ENCODE measurements at places on chromosomes 6 and 20. TPM values are rescaled to one million over a fixed set of nuclear protein-coding genes. Genes with fewer than 3 reads are reported as not detected.

The TSPYL4 gene
- total RNA-seq = 3.3 TPM

The FAM83C gene
- not detected for total RNA-seq

The MARCKS gene
- 74.0 TPM for total RNA-seq

DNA sequence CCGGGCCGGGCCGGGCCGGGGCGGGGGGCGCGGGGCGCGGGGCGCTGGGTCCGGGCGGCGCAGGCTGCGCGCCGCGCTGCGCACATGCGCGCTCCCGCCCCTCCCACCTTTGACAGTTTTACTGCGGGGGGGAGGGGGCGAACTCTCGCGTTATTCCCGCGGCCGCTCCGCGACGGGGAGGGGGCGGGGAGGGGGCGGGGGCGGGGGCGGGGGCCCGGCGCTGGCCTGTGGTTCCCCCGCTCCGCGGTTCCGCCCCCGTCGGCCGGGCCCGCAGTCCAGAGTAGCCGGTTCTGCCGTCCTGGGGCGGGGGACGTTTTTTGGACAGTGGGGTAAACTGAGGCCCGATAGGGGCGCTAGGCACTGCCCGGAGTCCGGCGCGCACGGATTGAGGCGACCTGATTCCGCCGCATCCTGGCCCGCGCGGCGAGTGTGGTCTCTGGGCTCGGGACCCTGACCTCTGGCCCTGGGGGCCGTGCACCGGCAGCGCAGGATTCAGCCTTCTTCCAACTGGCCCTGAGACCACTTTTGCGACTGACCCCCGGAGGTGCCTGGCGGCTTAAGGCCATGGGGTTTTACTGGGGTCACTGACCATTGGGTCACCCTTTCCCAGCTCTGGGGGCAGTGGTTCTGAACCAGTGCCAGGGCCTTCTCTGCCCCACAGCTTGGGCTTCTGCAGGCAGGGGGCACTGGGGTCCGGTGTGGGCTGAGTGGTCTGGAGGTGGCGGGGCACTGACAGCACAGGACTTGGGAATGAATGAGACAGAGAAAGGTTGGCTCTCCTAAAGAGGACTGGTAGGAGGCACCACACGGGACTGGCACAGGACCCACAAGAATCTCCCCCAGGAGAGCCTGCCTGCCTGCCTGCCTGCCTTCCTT, at the start of gene ZNF512B:
TSS of gene ZNF512B (minus strand) at position 93 of the 876 bp plus-strand sequence. CDS start 1,980 bp downstream, outside the sequence.
- DNase-seq = no peak

DNA sequence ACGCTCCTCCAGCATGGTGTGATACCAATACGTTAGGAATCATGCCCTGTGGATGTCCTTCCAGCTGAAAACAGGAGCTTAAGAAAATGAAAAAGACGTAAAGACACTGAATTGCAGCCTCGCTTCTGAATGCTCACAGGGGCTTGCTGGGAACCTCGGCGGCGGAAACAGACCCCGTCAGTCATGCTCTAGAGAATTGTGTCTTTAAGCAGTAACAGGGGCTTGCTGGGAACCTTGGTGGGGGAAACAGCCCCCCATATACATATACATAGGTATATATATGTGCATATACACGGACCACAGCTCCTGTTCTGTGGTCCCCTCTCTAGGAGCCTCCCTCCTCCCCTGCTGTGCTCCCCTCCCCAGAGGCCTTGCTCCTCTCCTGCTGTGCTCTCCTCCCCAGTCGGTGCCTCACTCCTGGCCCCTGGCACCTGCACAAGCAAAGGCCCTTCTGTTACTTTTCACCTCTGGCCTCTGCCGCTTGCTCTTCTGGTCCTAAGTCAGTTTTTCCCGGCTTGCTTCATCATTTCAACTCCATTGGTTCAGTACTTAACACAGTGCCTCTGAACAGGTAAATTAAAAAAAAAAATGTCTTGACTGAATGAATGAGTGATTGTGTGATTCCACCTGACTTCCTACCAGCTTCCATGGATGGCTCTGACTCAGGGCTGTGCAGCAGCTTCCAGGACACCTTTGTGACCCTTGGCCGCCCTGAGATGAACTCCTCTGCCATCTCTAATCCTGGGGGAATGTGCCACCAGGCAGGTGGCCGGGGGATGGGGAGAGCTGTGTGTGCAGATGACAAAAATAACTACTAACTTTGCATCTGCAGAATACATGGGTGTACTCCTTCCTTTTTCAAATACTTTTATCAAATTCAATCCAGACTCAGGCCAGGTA, 246.1 kb downstream of the SMOC2 start:
- no peak for DNase-seq

DNA sequence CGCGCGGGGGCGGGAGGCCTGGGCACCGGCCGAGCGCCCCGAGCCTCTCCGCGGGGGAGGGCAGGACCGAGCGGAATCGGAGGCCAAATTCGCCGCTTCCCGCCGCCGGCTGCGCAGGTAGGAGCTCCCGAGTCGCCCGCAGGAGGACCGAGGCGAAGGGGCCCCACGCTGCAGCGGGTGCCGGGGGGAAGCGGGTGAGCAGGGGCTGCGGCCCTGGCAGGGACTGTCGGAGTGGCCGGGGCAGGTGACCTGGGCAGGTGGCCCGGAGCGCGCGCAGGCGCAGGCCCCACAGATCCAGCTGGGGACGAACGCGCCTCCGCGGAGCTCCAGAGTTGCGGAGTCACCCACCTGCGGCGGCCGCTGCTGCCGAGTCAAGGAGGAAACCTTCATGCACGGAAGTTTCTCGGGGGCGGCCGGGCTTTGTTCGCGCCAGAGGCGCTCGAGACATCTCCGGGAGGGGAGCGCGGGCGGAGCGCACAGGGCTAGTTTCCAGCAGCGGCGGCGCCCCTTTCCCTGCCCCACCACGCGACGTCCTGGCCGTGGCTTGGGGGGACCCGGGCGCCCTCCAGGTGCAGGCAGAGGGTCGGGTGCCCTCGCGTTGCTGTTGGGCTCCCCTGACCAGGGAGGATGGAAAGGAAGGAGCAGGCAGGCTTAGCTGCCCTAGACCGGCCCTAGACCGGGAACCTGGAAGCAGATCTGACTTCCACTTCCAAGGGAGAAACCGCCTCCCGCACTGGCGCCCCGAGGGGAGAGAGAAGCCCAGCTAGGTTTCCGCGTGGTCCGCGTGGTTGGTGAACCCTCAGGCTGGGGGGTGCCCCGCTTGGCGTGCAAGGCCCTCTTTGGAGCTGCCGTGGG, 590 bp downstream of the SLCO4A1 start:
- DNase-seq = no peak

GRCh38 chr6:170554796-170555137, 598 bp downstream of the TBP start:
- DNase-seq = no peak

DNA sequence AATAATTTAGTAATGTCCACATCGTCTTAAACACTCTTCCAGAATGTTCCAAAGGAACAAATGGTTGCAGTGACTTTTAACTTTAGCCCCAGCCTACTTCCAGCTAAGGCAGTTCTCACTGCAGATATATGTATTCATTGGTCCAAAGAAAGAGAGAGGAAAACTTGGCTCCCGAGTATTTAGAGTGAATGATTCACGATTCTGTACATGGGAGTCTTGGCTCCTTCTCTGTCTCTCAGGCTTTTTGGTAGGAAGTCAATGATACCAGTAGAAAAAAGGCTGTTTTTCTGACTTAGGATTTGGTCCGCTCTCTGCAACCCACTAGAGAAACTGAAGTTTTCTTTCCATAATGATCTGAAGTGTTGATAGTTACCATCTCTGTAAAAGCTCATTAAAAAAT, 38.6 kb downstream of the E2F3 start:
- no peak for DNase-seq

DNA sequence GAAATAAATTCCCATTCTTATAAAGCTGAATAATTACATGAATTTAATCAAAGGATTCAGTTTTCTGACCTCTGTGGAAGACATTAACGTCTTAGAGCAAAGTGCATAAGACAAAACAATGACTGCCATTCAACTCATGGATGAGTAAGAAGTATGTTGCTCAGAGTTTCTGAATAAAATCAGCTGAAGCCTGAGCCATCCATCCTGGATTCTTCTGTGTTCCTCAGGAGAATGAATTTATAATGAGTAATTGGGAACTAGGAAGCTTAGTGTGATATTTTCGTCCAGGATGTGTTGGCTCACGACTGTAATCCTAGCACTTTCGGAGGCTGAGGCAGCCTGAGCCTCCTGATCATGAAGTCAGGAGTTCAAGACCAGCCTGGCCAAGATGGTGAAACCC, 62.8 kb downstream of the PERP start:
- peak; percentile 23 for DNase-seq

- no peak for DNase-seq
These were observed 44.6 kb downstream of the HIVEP2 start for GRCh38 chr6:142900227-142900971.

DNA sequence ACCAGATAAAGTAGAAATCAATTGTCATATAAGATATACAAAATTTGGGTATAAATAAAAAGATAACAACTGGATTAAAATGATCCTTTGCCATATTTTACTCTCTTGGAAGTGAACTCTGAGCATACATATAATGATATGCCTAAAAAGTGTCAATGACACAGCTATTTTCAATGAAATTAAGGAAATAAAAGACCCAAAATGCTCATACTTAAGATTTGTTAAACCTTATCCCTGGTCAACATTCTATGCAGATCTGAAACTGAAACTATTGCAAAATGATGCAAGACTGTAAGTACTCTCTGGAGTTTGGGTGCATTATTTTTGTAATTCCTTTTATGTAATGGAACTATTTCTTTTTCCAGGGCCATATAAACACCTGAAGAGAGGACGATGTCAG, 119.0 kb upstream of the SGK1 start:
- peak; percentile 69 for DNase-seq

DNA sequence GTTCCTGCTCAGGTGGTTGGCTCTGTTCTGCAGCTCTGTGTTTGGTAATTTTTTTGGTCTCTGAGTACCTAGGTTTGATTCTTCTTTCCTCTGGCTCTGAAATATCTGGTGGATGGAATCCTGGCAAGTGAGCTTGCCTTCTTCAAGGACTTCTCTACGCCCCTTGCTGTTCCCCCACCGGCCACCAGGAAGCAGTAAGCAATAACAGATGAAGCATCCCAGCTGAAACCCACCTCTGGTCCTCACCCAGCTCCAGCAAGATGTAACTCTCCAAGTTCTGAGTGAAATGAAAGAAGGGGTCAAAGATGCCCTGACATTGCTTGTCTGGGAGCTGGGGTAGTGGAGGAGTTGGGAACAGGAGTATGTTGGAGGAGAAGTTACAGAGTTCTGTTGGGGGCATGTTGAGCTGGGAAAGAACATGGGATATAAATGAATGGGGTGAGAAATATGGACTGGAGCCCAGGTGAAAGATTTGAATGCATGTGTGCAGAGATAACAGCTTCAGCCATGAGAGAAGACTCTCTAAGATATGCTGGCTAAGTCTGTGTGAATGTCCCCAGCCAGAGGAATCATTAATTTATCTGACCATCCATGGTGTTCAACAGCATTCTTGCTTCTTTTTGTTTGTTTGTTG, 51.3 kb upstream of the GLP1R start:
- DNase-seq = no peak

DNA sequence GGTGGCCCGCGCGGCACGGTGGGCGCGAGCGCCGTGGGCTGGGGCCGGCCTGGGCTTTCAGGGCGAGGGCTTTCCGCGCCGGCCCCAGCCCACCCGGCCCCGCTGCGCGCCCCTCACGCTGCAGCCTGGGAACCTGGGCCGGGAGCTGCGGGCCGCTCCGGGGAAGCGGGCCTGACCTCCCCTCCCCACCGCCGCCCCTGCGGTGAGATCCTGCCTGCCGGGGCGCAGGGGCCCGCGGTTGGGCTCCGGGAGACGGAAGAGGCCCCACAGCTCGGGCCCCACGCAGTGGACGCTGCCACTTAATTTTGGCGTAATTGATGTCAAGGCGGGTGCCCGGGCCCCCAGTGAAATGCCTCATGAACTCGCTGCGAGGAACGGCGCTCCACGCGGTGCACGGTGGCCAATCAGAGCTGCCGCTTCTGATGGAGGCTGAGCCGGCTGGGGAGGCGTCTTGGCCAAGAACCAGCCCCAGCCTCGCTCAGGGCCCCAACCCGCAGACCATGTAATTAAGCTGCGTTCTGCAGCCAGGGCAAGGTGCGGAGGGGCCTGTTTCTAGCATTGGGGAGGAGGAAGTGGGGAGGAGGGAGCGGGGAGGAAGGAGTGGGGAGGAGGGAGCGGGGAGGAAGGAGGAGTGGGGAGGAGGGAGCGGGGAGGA, 96.1 kb upstream of the BHLHE23 start:
- no peak for DNase-seq

DNA sequence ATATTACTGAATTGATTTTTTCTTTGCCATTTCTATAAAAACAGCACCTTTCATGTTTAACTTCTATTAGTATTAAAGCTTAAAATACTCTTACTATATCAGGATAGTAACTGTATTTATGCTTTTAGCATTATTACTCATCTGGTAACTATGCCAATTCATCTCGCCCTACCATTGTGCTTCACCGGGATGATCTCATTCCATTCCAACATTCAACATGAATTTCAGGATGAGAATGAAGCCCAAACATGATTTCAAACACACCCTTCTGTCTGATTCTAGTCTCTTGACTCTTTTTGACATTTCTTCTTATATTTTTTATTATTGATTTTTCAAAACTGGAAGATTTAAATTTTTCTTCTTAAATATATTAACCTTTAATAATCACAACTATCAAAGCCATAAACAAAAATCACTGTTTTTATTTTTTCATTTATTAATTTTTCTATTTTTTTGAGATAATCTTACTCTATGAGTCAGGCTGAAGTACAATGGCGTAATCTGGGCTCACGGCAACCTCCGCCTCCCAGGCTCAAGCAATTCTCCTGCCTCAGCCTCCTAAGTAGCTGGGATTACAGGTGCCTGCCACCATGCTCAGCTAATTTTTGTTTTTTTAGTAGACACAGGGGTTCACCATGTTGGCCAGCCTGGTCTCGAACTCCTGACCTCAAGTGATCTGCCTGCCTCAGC, 46.7 kb downstream of the GJA1 start:
- peak; percentile 37 for DNase-seq

DNA sequence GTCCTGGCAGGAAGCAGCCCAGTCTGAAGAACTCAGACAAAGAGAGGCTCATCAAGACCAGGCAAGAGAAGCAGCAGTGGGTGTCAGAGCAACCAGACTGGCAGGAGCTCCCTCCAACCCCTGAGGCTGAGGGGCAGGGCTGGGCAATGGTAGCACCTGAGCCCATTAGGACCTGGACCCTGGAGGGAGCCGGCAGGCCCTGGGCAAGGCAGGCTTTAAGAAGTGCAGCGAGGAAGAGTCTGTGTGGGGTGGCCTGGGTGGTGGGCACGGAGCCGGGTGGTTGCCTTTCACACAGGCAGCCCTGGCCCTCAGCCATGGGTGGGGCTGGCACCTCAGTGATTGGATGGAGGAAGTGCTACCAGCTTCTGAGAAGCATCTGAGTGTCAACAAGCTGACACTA, 33.1 kb upstream of the IRF4 start:
- DNase-seq = no peak

All from renal cortical epithelial cell (primary cell).